ENCODE measurements at places on chromosomes 16 and 17. TPM values are rescaled to one million over a fixed set of nuclear protein-coding genes. Genes with fewer than 3 reads are reported as not detected.

DNA sequence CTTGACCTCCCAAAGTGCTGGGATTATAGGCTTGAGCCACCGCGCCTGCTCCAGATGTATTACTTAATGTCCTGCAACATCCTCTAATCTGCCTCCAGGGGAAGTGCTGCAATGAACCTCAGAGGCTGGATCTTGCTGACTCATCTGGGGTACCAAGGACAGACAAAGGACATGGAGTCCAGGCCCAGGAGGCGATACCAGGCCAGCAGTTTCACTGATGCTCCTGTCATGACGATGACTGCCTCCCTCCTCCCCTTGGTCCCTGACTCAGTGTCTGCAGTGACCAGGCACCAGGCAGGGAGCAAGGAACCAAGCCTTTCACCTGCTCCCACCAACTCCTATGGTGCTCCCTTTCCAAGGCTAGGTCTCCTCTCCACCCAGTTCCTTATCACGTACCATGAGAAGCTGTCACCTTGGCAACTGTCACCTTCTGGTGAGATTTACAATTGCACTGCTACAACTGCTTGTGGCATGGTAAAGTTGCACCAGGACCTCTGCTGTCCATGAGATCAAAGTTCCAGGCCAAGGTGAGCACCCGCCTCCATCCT is 21.6 kb upstream of the PHOSPHO1 start:
- DNase-seq = no peak

DNA sequence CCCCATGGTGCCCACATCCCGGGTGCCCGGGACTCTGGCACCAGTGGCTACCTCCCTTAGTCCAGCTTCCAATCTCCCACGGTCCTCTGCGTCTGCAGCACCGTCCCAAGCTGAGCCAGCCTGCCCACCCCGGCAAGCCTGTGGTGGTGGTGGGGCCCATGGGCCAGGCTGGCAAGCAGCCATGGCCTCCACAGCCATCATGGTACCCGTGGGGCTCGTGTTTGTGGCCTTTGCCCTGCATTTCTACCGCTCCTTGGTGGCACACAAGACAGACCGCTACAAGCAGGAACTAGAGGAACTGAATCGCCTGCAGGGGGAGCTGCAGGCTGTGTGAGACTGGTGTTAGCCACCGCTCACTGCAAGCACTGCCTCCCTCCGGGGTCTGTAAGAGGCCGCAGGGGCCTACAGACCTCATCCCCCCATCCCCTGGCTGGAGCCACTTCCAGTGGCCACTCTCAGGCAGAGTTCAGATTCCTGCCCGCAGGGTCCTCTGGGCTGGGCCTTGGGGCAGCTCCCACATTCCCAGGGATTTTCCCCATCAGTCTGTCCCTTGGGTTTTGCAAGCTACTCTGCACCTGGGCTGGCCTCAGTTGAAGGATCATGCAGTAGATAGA is 3.9 kb upstream of the SETD1A start:
- DNase-seq = peak; percentile 71

- DNase-seq = no peak
These were observed 79.5 kb downstream of the CPPED1 start for GRCh38 chr16:12724226-12724625.

- no peak for DNase-seq
These were observed 3.1 kb downstream of the NFE2L1 start for GRCh38 chr17:48051283-48051682.

DNA sequence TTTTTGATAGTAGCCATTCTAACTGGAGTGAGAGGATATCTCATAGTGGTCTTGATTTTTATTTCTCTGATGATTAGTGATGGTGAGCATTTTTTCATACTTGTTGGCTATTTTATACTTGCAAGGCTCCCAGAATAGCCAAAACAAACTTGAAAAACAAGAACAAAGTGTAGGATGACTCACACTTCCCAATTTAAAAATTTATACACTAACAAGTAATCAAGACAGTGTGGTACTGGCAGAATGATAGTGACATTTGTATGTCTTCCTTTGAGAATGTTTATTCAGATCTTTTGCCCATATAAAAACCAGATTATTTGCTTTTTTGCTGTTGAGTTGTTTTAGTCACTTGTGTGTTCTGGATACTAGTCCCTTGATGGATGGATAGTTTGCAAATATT is 17.8 kb downstream of the SPECC1 start:
- DNase-seq = no peak

RUNDC3A gene
- total RNA-seq = under 0.01 TPM

EXOC3L1 gene
- not detected for total RNA-seq

ZFPM1 gene
- total RNA-seq = 0.36 TPM

KRT33A gene
- total RNA-seq = not detected

PYY gene
- total RNA-seq = not detected

All from IMR-90 (cell line).